ENCODE measurements at places on chromosomes 16 and 17.

GRCh38 chr17:4028436-4028835 lies 64.2 kb upstream of the ATP2A3 start:
- DNase-seq = no peak

DNA sequence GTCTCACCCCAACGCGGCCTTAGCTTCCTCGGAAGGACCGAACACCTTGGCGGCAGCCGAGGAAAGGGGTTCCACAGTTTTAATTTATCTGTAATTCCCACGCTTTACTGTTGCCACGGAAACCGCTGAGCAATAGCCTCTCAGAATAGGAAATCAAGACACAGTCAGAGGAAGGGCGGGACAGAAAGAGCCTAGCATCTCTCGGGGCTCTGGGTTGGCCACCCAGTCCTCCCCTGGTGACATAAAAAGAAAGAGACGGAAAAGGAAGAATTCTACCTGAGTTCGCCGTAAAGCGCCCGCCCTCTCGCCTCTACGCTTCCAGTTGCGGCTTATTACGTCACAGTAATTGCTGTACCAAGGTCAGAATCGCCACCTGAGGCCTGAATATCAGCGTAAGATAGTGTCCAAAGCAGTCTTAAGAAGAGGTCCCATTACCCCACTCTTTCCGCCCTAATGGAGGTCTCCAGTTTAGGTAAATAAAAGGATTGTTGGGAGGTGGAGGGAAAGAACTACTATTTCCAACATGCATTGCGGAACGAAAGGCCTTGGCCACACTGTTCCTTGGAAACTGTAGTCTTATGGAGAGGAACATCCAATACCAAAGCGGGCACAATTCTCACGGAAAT lies 761 bp upstream of the NBR1 start:
- peak; percentile 95 for DNase-seq

GRCh38 chr17:64622931-64623654 lies 39.0 kb downstream of the SMURF2 start:
- DNase-seq = no peak

GRCh38 chr17:2542456-2542855 lies 30.8 kb upstream of the METTL16 start:
- peak; percentile 51 for DNase-seq

GRCh38 chr17:58822148-58823050 lies 66.7 kb downstream of the PPM1E start:
- no peak for DNase-seq

DNA sequence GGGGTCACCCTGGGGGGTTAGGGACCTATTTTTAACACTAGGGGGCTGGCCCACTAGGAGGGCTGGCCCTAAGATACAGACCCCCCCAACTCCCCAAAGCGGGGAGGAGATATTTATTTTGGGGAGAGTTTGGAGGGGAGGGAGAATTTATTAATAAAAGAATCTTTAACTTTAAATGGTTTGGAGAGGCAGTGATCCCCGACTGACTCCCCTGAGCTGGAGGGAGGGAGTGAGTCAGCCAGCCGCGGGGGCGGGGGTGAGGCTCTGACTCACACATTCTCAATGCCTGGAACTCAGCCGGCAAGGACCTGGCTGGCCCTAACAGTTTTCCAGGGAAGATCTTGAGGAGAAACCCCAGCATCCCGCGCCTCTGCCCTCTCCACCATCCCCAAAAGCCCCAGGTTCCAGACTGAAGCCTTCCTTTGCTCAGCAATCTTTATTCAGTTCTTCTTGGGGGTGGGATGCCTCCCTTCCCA lies 1.5 kb downstream of the HCFC1R1 start:
- no peak for DNase-seq

GRCh38 chr17:35161281-35161761 lies 13.7 kb downstream of the UNC45B start:
- no peak for DNase-seq

DNA sequence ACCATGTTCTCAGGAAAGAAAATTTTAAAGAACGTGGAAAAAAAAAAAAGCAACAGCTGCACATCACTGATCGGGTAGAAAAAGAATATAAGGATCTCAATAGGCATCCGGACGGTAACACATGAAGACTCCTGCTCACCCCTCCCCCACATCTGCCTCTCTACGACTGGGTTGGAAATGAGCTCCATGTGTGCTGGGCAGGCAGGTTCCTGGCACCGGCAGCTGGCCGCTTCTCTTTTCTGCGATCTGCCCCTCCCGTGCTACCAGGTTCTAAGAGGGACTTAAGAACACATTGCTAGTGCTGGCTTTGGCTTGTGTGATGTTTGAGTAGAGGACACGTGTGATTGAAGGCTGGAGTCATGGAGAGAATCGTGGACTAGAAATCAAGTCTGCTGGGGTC lies 115.5 kb downstream of the AATF start:
- no peak for DNase-seq

DNA sequence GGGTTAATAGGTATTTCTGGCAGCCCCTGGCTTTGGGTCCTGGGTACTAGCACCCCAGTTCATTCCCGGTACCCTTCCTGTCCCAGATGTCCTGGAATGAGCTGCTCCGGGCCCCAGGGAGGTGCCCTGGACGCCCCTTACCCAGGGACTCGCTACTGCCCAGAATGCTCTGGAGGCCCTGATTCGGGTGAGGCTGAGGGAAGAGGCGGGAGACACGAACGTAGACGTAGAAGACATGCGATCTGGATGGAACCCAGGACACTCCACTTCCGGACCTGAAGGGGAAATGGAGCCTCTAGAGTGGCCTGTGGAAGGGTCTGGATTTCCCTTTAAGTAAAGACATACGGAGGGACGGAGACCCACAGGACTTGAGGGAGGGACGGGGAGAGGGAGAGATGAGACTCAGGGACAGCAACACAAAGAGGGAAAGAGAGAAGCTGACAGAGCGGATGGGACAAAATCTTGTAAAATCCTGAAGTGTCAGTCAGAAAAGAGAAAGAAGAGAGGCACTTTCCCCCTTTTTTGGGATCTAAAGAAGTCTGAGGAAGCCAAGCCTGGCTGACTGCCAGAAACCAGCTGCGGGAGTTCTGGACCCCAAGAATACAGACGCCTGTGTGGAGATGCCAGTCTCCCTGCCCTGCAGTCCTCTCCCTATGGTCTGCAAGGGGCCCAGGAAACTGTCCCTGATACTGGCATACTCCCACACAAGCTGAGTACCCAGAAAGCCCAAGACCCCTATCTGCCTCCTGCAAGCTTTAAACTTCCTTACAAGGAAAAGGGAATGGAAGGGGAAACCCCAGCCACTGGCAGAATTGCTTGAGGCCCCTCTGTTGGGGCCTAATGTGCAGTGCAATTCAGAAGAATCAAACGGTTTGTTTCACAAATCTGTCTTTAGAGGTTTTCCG lies 1.0 kb upstream of the HOXB13 start:
- no peak for DNase-seq

Measured in GM12865 (cell line).